ENCODE measurements at places on chromosomes 16 and 17.

DNA sequence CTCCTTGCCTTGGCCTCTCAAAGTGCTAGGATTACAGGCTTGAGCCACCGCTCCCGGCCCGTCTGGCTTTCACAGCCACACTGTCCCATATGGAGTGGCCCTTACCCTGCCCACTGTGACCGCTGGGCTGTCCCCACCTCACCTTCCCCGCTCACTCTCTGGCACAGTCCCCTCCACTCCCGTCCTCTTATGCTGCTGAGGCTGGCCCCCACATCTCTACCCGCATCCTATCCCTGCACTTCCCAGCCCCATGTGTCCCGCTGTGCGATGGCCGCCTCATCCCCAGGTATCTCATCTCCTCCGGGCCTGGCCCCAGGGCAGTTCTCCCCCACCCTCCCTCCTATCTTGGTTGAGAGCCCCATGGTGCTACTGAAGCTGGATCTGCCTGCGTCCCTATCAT lies 93.2 kb downstream of the PGS1 start:
- no peak for DNase-seq

- no peak for DNase-seq
These were observed 15.9 kb downstream of the TMEM92 start for GRCh38 chr17:50289991-50290702.

GRCh38 chr17:68763562-68763961 lies 162.4 kb upstream of the FAM20A start:
- no peak for DNase-seq

- no peak for DNase-seq
These were observed 17.0 kb upstream of the EXOC7 start for GRCh38 chr17:76120658-76121008.

GRCh38 chr16:48611329-48612137 lies 1.6 kb upstream of the N4BP1 start:
- peak; percentile 14 for DNase-seq

GRCh38 chr16:48203974-48204824 lies 39.9 kb upstream of the LONP2 start:
- DNase-seq, result no peak

DNA sequence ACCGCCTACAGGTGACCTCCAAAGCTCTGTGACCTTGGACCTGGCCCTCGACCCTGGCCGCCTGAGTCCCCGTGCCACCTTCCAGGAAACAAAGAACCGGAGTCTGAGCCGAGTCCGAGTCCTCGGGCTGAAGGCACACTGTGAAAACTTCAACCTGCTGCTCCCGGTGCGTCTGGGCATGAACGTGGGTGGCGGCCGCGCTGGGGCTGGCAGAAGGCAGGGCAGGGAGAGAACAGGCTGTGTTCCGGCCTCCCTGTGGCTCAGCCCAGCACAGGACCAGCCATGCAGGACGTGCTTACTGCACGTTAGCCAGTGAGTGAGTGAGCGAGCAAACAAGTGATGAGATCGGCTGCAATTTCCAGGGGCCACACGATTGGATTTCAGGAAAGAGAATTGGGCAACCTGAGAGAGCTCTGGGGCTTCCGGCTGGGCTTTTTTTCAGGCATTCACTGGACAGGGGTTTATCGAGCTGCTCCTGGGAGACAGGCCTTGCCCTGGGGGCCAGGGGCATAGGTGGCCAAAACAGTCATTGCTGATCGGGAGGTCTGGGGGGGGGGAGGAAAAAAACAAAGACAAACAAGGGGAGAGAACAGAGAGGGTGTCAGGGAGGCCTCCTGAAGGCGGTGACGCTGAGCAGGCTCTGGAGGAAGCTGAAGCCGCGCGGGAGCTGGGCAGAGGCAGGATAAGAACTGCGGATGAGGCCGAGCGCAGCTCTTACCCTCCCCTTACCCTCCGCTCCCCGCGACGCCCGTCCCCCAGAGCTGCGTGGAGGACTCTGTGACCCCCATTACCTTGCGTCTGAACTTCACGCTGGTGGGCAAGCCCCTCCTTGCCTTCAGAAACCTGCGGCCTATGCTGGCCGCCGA lies 16.9 kb downstream of the ITGAX start:
- DNase-seq, result no peak

GRCh38 chr17:61534414-61534813 lies 56.6 kb downstream of the NACA2 start:
- DNase-seq, result no peak

DNA sequence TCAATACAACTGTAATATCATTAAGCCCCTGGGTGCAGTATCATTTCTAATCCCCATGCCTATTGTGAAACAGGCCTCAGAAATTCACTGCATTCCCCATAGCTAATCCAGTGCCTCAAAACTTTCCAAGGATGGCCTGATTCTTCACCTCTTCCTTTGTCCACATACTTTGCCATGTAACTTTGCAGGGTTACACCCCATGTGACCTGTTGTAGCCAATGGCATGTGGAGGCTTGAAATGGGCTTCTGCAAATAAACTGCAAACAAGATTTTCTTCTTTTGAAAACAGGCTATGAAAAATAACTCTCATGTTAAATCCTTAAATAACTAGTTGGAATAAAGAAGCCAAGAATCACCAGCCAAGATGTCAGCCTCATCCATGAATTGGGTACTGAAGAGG lies 35.9 kb downstream of the ABCA10 start:
- no peak for DNase-seq

DNA sequence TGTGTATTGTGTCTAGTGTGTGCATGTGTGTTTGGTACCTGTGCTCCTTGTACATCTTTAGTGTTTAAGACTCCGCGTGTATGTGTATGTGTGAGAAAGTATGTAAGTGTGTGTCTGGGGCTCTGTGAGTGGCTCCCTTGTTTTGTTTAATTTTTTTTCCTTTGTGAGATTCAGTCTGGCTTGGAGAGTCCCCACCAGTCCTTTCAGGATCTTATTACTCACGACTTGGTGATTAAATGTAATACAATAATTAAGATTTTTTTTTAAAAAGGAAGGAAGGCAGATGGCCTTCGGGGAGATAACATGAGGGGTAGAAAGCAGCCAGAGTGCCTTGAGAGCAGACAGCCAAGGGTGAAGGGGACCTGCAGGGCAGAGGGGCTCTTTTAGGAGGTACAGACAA lies 33.9 kb downstream of the FZD2 start:
- DNase-seq, result no peak

DNA sequence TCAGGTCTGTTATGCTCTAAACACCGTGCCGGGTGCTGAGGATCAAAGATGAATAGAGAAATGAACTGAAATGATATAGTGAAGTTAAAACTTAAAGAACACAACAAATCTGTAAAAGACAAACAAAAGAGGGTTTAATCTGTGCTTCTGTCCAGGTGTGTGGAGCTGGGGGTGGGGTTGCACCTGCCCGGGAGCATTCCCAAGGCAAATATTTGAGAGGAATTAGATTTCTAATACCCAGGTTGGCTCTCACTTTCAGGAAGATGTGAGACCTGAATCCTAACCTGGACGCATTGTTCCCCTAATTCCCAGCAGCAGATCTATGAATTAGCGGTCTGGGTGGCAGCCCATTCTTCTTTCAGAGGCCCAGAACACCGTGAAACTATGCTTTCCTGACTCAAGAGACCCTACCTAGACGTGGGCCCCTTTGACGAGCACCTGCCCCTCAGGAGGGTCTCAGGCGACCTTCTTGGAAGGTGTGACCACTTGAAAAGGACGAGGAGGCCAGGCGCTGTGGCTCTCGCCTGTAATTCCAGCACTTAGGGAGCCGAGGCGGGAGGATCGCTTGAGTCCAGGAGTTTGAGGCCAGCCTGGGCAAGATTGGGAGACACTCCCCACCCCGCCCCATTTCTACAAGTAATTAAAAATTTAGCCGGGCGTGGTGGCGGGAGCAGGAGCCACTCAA lies 677 bp upstream of the RANGRF start:
- no peak for DNase-seq
